ENCODE measurements at places on chromosomes 5 and 9. TPM values are rescaled to one million over a fixed set of nuclear protein-coding genes. Genes with fewer than 3 reads are reported as not detected.

DNA sequence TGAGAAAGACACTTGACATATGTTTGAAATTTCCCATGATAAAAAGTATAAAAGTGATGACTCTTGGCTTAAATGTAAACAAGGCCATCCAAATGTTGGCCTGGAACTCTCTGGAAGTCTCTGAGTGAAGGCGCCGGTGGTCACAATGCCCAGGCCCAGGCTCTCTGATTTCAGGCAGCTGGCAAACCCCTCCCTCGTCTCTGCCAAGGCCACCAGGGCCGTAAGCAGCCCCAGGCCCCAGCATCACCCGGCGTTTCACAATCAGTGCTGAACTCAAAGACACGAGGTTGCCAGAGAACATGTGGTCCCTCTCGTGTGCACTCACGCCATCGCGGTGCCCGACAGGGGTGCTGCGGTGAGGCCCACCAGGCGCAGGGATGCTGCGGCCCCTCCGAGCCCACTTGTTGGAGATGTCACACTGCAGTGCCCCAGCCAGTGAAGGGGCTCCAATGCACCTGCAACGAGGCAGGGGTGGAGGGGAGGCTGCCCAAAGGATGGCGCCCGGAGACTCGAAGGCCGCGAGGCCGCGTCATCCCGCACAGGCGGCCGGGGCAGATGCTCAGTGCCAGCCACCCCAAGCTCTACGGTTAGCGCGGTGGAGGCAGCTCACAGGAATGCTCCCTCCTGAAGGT lies 15.0 kb downstream of the LPCAT1 start:
- no peaks in the 10 kb centered on the region for H3K27me3 ChIP-seq
- peaks cover 5% of the 10 kb centered on the region for H3K36me3 ChIP-seq
- no peak overlapping the region for H3K4me3 ChIP-seq
- no peak for DNase-seq

DNA sequence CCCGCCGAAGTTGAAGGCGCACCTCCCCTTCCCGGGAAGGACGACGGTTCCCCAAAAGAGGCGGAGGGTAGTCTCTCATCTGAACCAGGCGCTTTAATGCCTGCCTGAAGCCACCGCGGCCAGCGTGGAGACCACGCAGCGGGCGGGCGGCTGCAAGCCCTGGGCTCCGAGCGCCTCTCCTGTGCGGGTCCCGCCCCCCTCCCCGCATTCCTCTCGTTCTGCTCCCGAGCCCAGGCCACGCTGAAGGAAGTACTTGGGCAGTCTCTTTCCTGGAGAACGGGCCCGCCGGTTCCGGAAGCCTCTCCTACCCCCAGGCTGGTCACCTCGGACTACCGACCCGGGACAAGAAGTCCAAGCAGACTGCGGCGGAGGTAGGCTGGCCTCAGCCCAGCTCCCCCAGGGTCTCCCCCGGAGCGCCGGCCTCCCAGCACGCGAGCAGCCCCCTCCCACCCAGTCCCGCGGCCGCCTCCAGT lies 571 bp downstream of the PPIC start:
- H3K4me3 ChIP-seq: no peak overlapping the region
- H3K4me1 ChIP-seq: peaks cover 9% of the 10 kb centered on the region

- no peaks in the 10 kb centered on the region for H3K4me1 ChIP-seq
- peaks cover 29% of the 10 kb centered on the region for H3K36me3 ChIP-seq
- H3K27ac ChIP-seq: no peak overlapping the region
- DNase-seq: no peak
- H3K4me3 ChIP-seq: no peak overlapping the region
- no peaks in the 10 kb centered on the region for H3K27me3 ChIP-seq
These were observed 105.1 kb downstream of the INSYN2B start for GRCh38 chr5:169875091-169875728.

DNA sequence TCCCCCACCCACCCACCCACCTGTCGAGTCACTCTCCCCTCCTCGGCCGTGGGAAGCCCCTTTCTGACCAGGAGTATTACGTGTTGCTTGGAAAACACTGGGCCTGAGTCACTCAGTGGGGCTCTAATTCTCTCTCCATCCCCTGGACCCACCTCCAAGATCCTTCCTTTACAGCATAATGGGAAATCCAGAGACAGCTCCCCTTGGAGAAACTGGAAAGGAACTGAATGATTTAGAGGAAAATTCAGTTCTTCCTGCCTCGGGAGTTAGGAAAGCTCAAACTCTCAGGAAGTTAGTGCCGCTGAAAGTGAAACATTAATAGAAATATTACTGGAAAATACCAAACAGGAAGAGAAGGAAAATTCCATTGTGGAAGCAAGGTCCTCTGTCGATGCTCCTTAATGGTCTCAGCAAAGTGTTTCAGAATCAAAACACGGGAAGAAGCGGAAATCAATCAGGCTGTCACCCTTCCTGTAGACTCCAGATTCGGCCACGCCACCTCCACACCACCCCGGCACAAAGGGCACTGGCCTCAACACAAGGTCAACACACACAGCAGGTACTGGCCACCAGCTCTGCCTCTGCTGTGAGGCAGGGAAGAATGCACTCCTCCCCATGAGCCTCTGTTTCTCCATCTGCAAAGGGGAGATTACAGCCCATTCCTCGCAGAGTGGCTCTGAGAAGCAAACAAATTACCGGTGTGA lies 9.6 kb downstream of the SHB start:
- H3K4me1 ChIP-seq: no peaks in the 10 kb centered on the region
- DNase-seq: no peak
- no peaks in the 10 kb centered on the region for H3K36me3 ChIP-seq

- H3K4me3 ChIP-seq: no peak overlapping the region
- no peaks in the 10 kb centered on the region for H3K4me1 ChIP-seq
- no peaks in the 10 kb centered on the region for H3K27me3 ChIP-seq
- DNase-seq: no peak
These were observed 435.6 kb downstream of the EFNA5 start for GRCh38 chr5:107235167-107235566.

ARHGEF37 gene
- 1.1 TPM for total RNA-seq

Measured in activated CD4-positive, alpha-beta memory T cell treated with anti-CD3 and anti-CD28 coated beads, Interleukin-2, amount 10 ng/mL, durations not matched to agents 7 days and 5 days (primary cell).